ENCODE measurements at places on chromosomes 4 and X. TPM values are rescaled to one million over a fixed set of nuclear protein-coding genes. Genes with fewer than 3 reads are reported as not detected.

Gene AKAP14
- polyA plus RNA-seq: not detected

Gene CXCL11
- polyA plus RNA-seq: 0.19 TPM

Gene CXCL6
- polyA plus RNA-seq: 1.2 TPM

Gene SHISA3
- polyA plus RNA-seq: not detected

Gene ABCB7
- polyA plus RNA-seq: 3.9 TPM

Gene FAM149A
- 5.6 TPM for polyA plus RNA-seq

Gene FAM193A
- 4.9 TPM for polyA plus RNA-seq

Gene FGFBP2
- 0.63 TPM for polyA plus RNA-seq

Gene TMPRSS11B
- polyA plus RNA-seq: not detected

Gene MAGEA2
- polyA plus RNA-seq: not detected

Gene RAB39B
- polyA plus RNA-seq: 0.61 TPM

Gene GCNA
- 0.46 TPM for polyA plus RNA-seq

Gene CNGA1
- polyA plus RNA-seq: 4.4 TPM

Gene SYN1
- 1.7 TPM for polyA plus RNA-seq

Gene PAGE4
- polyA plus RNA-seq: not detected

Gene NXT2
- 15.1 TPM for polyA plus RNA-seq

Gene PABPC1L2B
- not detected for polyA plus RNA-seq

Gene AMBN
- not detected for polyA plus RNA-seq

Gene SSR4
- polyA plus RNA-seq: 646 TPM

Gene REELD1
- 0.30 TPM for polyA plus RNA-seq

Gene CLDN2
- 0.31 TPM for polyA plus RNA-seq

Gene CD99
- polyA plus RNA-seq: 97.3 TPM

Gene GPRASP2
- 2.6 TPM for polyA plus RNA-seq

Gene RNF175
- polyA plus RNA-seq: not detected

Gene IL2RG
- 9.9 TPM for polyA plus RNA-seq

Gene DMP1
- not detected for polyA plus RNA-seq

Gene MRPL1
- 37.5 TPM for polyA plus RNA-seq

Gene COL4A5
- 39.3 TPM for polyA plus RNA-seq

Gene VCX
- polyA plus RNA-seq: not detected

Gene RAB40AL
- polyA plus RNA-seq: not detected

Gene ARX
- 0.18 TPM for polyA plus RNA-seq

Gene WAS
- polyA plus RNA-seq: 6.2 TPM

Gene ATP1B4
- not detected for polyA plus RNA-seq

Gene APELA
- polyA plus RNA-seq: 0.13 TPM

Gene POF1B
- polyA plus RNA-seq: 5.6 TPM

Gene CSN3
- polyA plus RNA-seq: not detected

Gene ALPK1
- polyA plus RNA-seq: 2.9 TPM

Gene TCEAL6
- polyA plus RNA-seq: not detected

Gene RBMXL3
- polyA plus RNA-seq: not detected

Gene PLP1
- polyA plus RNA-seq: 6.0 TPM

Gene ETFDH
- polyA plus RNA-seq: 18.8 TPM

Gene TMEM35A
- not detected for polyA plus RNA-seq

Gene UBA6
- 4.9 TPM for polyA plus RNA-seq

Gene RTL3
- polyA plus RNA-seq: 0.05 TPM

Gene PRDM5
- 3.5 TPM for polyA plus RNA-seq

Gene STK32B
- polyA plus RNA-seq: 1.1 TPM

Gene CPZ
- polyA plus RNA-seq: 7.5 TPM
